ENCODE measurements at places on chromosomes 5 and 9. TPM values are rescaled to one million over a fixed set of nuclear protein-coding genes. Genes with fewer than 3 reads are reported as not detected.

DNA sequence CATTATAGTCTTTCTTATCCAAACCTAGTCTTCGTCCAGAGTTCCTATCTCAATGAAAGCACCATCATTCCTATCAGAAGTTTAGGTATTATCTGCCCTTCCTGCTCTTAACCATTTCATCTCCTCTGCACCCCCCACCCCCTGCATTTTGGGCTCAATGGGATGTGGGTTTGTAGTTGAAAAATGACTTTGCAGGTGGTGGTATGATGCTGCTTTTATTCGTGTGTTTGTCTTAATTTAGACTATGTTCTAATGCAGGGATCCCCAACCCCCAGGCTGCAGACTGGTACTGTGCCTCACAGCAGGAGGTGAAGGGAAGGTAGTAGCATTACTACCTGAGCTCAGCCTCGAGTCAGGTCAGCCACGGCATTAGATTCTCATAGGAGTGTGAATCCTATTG, 49.4 kb upstream of the ZNF608 start:
- H3K27ac ChIP-seq = no peak overlapping the region
- no peaks in the 10 kb centered on the region for H3K4me1 ChIP-seq
- H3K27me3 ChIP-seq = no peaks in the 10 kb centered on the region
- no peak overlapping the region for H3K4me3 ChIP-seq

- no peaks in the 10 kb centered on the region for H3K36me3 ChIP-seq
- H3K27ac ChIP-seq = no peak overlapping the region
- H3K4me3 ChIP-seq = no peak overlapping the region
Observed at GRCh38 chr5:38985909-38986452, 88.2 kb downstream of the RICTOR start.

SPATA31D4 gene
- not detected for total RNA-seq

IGFBPL1 gene
- not detected for total RNA-seq

- H3K4me1 ChIP-seq = no peaks in the 10 kb centered on the region
- DNase-seq = no peak
- H3K27me3 ChIP-seq = no peaks in the 10 kb centered on the region
- no peak overlapping the region for H3K4me3 ChIP-seq
Observed at GRCh38 chr9:99072040-99072394, 32.9 kb upstream of the TGFBR1 start.

GRCh38 chr5:158344376-158344775, 485.4 kb upstream of the CLINT1 start:
- no peaks in the 10 kb centered on the region for H3K4me1 ChIP-seq
- no peak overlapping the region for H3K27ac ChIP-seq
- no peak overlapping the region for H3K4me3 ChIP-seq
- H3K27me3 ChIP-seq = no peaks in the 10 kb centered on the region

GRCh38 chr9:112002131-112002846, 105.7 kb downstream of the UGCG start:
- DNase-seq = no peak
- no peaks in the 10 kb centered on the region for H3K36me3 ChIP-seq
- H3K4me3 ChIP-seq = no peak overlapping the region

LCN10 gene
- 81.4 TPM for total RNA-seq

DNA sequence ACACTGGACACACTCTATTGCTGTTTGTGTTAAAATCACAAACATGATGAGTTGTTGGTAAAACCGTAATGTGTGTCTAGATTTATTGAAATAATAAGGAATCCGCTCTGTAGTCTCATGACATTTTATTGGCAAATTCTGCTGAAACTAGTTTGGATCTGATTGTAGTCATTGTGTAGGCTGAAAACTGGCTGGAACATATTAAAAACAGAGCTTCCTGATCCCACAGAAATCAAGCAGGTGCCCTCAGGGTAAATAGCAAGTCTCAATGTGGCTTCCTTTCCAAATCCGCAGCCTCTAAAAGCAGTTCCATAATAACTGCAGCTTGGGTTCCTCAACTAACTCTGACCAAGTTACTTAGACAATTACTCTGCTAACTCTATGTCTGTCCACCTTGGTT, 427.5 kb upstream of the KIF2A start:
- H3K27ac ChIP-seq = no peak overlapping the region
- no peaks in the 10 kb centered on the region for H3K4me1 ChIP-seq
- DNase-seq = no peak

GRCh38 chr5:1488882-1489680, 34.7 kb downstream of the LPCAT1 start:
- no peak overlapping the region for H3K4me3 ChIP-seq
- no peaks in the 10 kb centered on the region for H3K27me3 ChIP-seq
- no peak overlapping the region for H3K27ac ChIP-seq
- H3K36me3 ChIP-seq = no peaks in the 10 kb centered on the region
- DNase-seq = no peak
- no peaks in the 10 kb centered on the region for H3K4me1 ChIP-seq

GABRP gene
- total RNA-seq = 0.88 TPM

GDA gene
- total RNA-seq = 4.8 TPM

DNA sequence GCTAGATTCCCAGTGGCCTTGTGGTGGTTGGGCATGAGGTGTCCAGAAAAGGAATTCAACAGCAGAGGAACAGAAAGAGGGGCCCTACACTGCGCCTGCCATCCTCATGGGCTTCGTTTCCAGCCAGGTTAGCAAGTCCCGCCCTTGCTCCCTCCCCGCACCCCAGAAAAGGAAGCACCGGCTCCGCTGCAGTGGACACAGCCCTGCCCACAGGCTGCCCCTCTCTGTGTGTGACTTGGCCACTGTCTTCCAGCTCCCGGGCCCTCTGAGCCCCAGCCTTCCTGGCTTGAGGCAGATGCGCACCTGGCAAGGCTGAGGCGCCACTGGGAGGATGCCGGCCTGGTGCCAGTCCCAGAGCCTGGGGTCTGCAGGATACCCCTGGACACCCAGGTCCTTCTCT, 305.0 kb upstream of the IRX4 start:
- no peak overlapping the region for H3K4me3 ChIP-seq
- H3K27ac ChIP-seq = no peak overlapping the region
- no peaks in the 10 kb centered on the region for H3K27me3 ChIP-seq
- H3K36me3 ChIP-seq = no peaks in the 10 kb centered on the region

- no peak overlapping the region for H3K4me3 ChIP-seq
- H3K4me1 ChIP-seq = no peaks in the 10 kb centered on the region
- DNase-seq = no peak
- H3K27me3 ChIP-seq = no peaks in the 10 kb centered on the region
Observed at GRCh38 chr9:125161284-125161918, 18.1 kb upstream of the SCAI start.

- no peak overlapping the region for H3K27ac ChIP-seq
- H3K4me3 ChIP-seq = no peak overlapping the region
- H3K4me1 ChIP-seq = no peaks in the 10 kb centered on the region
- H3K27me3 ChIP-seq = no peaks in the 10 kb centered on the region
- no peaks in the 10 kb centered on the region for H3K36me3 ChIP-seq
Observed at GRCh38 chr9:95284162-95285080, 33.1 kb downstream of the FANCC start.

GRCh38 chr5:54135042-54135441, 175.3 kb downstream of the ARL15 start:
- H3K36me3 ChIP-seq = no peaks in the 10 kb centered on the region
- DNase-seq = no peak
- H3K27me3 ChIP-seq = no peaks in the 10 kb centered on the region
- no peak overlapping the region for H3K27ac ChIP-seq

GRCh38 chr5:125357660-125358059, 611.2 kb upstream of the ZNF608 start:
- no peaks in the 10 kb centered on the region for H3K36me3 ChIP-seq
- H3K27ac ChIP-seq = no peak overlapping the region
- H3K27me3 ChIP-seq = no peaks in the 10 kb centered on the region
- no peaks in the 10 kb centered on the region for H3K4me1 ChIP-seq

DNA sequence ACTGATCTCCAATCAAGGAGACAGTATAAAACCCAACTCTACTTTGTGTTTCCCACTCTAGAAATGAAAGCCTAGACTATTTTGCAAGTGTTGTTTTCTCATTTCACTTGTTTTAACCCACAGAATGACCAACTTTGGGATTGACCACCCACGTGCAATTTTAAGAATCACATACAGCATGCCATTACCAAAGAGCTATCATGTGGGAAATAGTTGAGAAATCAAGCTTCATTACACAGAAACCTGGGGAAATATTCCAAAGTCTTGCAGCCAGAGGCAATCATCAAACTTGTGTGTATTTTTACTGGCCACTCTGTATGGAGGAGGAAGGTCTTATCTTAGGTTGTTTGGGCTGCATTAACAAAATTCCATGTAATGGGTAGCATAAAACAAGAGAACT, 451.4 kb upstream of the DAB2 start:
- H3K27me3 ChIP-seq = no peaks in the 10 kb centered on the region
- no peak for DNase-seq

GRCh38 chr9:21504894-21505293, 22.8 kb upstream of the IFNE start:
- H3K36me3 ChIP-seq = no peaks in the 10 kb centered on the region
- H3K27me3 ChIP-seq = no peaks in the 10 kb centered on the region
- H3K27ac ChIP-seq = no peak overlapping the region

GCNT4 gene
- 4.0 TPM for total RNA-seq

GRCh38 chr5:1523480-1523792, 324 bp downstream of the LPCAT1 start:
- H3K27ac ChIP-seq = peak overlapping the region; percentile 80
- H3K36me3 ChIP-seq = no peaks in the 10 kb centered on the region
- no peaks in the 10 kb centered on the region for H3K4me1 ChIP-seq
- peak; percentile 11 for DNase-seq

DNA sequence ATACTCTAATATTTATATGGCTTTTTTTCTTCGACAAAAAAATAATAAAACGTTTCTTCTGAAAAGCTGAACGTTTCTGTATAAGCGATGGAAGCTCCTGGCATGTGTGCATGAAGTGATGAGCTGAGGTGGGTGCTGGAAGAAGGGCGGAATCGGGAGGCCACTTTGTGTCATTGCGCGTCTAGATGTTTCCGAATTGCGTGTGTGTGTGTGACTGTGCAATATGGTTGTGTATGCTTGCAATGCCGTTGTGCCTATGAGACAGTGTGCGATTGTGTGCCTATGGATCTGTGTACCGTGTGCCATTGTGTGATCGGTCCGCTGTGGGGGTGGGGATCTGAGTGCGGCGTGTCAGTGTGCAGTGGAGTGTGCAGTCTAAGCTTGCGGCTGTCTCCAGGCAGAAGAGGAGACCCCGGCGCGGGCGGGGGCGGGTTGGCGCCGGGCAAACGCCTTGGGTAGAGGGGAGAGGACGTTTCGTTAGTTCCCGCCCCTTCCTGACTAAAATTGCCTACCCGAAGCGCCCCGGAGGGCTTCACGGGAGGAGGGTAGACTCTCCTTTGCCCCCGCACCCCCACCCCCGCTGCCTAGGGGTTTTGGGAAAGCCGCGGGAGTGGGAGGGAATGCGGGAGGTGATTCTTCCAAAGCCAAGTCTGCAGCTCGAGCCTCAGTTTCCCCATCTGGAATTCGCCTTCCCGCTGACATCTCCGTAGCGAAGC, 24.2 kb downstream of the PCDHGC5 start:
- peak overlapping the region; percentile 76 for H3K4me3 ChIP-seq
- no peaks in the 10 kb centered on the region for H3K36me3 ChIP-seq
- peak overlapping the region; percentile 98 for H3K27ac ChIP-seq
- H3K4me1 ChIP-seq = peaks cover 18% of the 10 kb centered on the region
- no peaks in the 10 kb centered on the region for H3K27me3 ChIP-seq
- no peak for DNase-seq

MSH3 gene
- total RNA-seq = 6.4 TPM

DNA sequence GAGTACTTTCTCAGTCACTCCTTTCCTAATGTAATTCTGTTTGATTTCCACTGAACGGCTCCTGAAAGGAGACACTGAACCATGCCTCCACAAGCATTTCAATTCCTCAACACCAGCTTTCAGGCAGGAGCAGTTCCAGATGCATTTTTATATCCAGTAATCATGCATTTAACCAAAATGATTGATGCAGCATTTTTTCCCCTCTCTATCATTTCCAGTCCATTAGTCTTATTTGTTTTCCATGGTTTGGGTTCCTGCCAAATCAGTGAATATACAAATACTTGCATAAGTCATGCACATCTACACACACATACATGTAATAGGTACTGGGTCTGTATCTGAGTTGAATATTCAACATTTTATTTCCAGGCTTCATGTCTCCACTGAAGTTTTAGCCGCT, 122.7 kb downstream of the GRIA1 start:
- H3K36me3 ChIP-seq = no peaks in the 10 kb centered on the region
- no peak overlapping the region for H3K4me3 ChIP-seq
- H3K27me3 ChIP-seq = no peaks in the 10 kb centered on the region

DNA sequence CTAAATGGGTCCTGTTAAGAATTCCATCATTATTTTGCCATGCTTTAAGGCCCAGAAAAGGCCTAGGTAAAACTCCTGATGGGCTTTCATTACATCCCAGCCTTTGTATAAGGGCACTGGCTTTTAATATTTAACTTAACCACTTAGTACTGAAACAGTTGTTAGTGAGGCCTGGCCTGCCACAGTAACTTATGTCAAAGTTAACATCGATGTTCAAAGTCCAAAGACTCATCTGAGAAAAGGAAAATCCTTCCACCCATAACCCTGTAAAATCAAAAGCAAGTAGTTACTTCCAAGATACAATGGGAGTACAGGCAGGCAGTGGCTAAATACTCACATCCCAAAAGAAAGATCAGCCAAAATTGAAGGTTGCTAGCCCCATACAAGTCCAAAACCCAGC, 15.0 kb upstream of the UGT3A1 start:
- H3K4me1 ChIP-seq = no peaks in the 10 kb centered on the region
- no peaks in the 10 kb centered on the region for H3K27me3 ChIP-seq
- H3K36me3 ChIP-seq = no peaks in the 10 kb centered on the region
- H3K27ac ChIP-seq = no peak overlapping the region

- H3K36me3 ChIP-seq = no peaks in the 10 kb centered on the region
- H3K4me3 ChIP-seq = peak overlapping the region; percentile 59
- peak overlapping the region; percentile 94 for H3K27ac ChIP-seq
- DNase-seq = no peak
Observed at GRCh38 chr9:97501972-97502221, 431 bp downstream of the TMOD1 start.

- H3K27me3 ChIP-seq = no peaks in the 10 kb centered on the region
- no peaks in the 10 kb centered on the region for H3K4me1 ChIP-seq
- H3K4me3 ChIP-seq = no peak overlapping the region
- no peak overlapping the region for H3K27ac ChIP-seq
- no peak for DNase-seq
Observed at GRCh38 chr5:1756481-1756880, 43.2 kb downstream of the MRPL36 start.

DNA sequence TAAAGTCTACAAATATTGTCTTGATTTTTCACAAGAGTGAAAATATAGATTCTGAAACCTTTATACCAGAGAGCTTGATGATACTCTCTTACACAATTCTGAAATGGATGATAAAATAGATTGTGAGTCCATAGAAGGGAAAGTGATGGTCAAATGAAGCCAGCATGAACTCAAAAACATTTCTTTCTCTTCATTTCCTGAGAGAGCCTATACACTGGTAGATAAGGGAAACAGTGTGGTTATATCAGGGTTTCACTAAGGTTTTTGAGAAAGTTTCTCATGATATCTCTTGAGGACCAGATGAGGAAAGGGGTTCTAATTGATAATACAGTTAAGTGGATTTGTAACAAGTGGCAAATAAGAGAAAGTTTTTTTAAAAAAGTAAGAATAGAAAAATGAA, 254.1 kb downstream of the PJA2 start:
- no peaks in the 10 kb centered on the region for H3K36me3 ChIP-seq
- H3K27ac ChIP-seq = no peak overlapping the region

ADAMTS12 gene
- total RNA-seq = 0.51 TPM
